ENCODE measurements at places on chromosomes 4 and X.

DNA sequence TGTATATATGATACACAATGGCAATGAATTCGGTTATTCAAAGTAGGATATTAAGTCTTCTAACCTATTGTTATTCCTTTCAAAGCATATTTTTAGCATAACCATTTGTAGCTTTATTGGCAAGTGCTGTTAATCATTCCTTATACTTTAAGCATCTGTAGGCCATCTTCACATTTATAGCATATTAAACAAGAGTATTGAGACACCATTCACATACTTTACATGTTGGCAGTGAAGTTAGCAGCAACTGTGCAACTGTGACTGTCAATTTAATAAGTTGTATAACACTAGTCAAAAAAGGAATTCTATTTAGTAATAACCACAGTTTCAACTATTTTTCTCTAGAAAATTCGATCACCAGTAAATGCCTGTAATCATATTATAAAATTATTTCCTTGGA, 107.3 kb upstream of the MYOZ2 start:
- no peak for DNase-seq

DNA sequence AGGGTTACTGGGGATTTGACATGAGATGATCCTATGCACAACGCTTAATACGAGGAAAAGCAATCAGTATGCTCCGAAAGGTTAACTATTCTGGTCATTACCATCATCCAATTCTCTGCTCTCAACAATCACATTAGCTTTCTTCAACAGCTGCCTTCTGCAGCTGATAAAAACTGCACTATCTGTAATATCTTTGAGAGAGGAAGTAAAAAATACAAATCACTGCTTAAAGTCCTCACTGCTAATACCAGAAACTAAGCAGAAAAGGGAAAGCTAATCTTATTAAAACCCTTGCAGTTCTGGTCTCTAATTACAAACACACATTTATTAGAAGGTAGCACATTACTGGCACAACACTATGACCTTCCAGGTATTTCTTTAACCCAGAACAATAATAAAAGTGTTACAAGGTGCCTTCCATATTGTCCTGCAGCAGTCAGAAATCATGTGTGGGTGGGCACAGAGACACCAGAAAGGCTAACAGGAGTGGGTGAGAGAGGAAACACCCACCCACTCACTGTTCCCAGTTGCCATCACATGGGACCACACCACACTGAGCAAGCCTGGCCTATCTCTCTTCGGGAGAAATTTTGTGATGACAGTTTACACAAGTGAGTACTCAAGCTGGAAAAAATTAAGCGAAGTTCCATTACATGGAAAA, 71.0 kb downstream of the RELL1 start:
- no peak for DNase-seq

DNA sequence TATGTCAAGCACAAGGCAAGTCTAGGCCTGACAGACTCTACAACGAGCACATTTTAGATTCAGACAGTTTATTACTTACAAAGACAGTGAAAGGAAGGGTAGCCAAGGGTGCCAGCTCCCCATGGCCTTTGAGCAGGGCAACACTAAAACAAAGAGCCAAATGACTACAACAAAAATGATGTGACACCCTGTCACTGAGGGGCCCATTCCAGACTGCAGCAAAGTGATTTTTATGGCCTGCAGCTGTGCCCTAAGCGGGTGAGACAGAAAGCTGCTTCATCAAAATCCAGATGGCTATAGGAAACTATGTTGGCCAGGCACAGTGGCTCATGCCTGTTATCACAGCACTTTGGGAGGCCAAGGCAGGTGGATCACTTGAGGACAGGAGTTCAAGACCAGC, 13.4 kb upstream of the RP2 start:
- DNase-seq, result no peak

GRCh38 chr4:150501983-150502382, 80.0 kb upstream of the MAB21L2 start:
- DNase-seq, result no peak

DNA sequence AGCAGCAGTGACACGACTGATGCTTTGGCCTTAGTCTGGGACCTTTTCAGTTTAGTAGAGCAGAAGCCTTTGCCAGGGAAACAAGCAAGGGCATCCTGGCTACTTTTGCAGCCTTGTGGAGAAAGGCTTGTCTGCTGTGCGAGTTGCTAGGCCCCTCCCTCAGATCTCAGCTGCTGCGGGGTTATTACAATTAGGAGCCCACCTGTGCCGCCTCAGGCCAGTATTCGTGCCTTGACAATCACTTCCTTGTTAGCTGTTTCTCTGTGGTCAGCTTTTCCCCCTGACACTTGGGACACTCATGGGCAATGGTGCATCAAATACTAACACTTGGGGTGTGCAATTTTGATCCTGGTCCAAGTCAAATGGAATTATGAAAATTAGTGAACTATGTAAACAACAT, 67.9 kb downstream of the SH2D1A start:
- DNase-seq, result no peak

Data from right renal cortex interstitium (tissue), 3 donors.